Activated CD4-positive, alpha-beta T cell treated with anti-CD3 and anti-CD28 coated beads, Interleukin-2, amount 50 U/mL, for 1 hour (primary cell): ENCODE measurements at places on chromosomes 16 and 17.

- no peak for DNase-seq
Measured at GRCh38 chr16:72908362-72909167, 139.4 kb downstream of the ZFHX3 start.

DNA sequence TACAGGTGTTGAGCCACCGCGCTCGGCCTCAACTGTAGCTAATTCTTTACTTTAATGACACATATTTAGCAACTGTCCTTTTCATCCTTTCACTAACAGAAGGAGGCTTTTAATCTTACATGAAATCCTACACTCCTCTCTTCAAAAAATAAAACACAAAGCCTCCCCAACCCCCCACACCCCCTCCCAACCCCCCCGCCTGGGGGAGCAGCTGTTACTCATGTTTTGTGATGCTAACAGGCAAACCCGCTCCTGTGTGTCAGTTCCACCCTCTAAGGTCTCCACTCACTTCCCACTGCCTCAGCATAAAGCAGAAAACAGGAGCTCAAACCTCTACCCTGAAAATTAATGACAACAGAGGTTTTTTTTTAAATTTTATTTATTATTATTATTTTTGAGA lies 55.4 kb upstream of the SLC25A19 start:
- peak; percentile 37 for DNase-seq

DNA sequence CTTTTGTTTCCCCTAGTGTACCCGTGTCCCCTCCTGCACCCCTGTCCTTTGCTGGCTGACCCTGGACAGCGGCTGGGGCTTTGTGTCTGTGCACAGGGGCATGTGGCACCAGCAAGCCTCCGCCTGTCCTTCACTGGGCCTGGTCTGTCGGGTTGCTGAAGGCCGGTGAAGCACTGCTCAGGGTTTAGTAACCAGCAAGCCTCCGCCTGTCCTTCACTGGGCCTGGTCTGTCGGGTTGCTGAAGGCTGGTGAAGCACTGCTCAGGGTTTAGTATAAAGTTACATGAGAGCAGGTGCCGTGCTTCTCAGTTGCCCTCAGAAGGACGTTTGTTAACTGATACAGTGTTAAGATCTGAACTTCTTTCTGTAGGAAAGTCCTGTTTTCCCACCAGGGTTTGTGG lies 33.8 kb downstream of the DEF8 start:
- DNase-seq: no peak

DNA sequence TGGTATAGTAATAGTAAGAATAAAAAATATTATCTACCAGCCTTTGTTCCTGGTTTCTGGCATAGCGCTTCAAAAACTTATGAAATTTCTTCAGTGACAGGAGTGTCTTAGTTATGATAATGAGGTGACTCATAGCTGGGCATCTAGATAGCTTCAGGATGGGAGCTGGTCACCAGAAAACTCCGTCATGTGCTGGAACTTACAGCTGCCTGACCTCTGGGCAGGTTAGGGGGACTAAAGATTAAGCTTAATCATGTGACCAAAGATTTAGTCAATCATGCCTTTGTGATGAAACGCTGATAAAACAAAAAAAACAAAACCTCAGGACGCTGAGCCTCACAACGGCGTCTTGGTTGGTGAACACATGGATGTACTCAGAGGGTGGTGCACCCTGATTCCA lies 154.2 kb downstream of the MYO1D start:
- DNase-seq: no peak

- no peak for DNase-seq
Measured at GRCh38 chr17:78358538-78359320, 1.1 kb downstream of the SOCS3 start.

DNA sequence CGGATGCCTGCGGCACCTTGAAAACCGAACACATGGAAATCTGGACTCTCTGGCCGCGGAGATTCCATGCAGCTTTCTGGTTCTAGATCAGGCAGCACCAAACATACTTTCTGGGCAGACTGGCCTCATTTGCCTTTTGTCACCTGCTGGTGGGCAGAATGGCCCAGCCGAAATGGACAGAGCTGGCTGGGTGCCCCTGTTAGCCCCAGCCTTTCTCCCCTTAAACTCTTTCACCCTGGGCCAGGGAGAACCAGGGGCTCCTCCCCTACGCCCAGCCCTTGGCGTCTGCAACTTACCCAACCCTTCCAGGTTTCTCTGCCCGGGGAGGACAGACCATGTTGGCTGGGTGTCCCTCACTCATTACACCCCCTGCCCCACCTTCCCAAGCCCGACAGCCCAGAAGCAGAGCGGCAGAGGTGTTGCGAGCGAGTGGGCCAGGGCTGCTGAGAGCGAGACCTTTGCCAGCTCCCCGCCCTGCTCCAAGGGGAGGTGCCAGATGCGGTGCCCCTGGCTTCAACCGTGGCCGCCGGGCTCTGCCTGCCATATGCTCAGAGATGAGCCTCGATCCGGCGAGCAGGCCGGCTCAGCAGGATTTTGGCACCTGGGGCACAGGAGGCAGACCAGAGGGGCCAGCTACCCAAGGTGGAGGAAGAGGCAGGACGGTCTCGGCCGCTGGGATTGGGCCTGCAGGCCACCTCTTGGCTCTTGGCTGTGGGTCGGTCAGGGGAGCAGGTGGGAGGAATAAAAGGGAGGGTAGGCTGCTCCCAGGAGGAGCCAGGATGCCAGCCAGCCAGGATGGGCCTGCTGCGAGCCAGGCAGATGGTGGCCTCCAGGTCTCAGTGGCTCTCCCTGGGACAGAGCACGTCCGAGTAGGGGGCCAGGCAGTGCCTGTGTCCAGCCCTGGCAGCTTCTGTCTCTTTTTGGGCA lies 191.3 kb downstream of the NTN1 start:
- no peak for DNase-seq

- DNase-seq: no peak
Measured at GRCh38 chr16:78249056-78249455, 149.6 kb downstream of the WWOX start.

DNA sequence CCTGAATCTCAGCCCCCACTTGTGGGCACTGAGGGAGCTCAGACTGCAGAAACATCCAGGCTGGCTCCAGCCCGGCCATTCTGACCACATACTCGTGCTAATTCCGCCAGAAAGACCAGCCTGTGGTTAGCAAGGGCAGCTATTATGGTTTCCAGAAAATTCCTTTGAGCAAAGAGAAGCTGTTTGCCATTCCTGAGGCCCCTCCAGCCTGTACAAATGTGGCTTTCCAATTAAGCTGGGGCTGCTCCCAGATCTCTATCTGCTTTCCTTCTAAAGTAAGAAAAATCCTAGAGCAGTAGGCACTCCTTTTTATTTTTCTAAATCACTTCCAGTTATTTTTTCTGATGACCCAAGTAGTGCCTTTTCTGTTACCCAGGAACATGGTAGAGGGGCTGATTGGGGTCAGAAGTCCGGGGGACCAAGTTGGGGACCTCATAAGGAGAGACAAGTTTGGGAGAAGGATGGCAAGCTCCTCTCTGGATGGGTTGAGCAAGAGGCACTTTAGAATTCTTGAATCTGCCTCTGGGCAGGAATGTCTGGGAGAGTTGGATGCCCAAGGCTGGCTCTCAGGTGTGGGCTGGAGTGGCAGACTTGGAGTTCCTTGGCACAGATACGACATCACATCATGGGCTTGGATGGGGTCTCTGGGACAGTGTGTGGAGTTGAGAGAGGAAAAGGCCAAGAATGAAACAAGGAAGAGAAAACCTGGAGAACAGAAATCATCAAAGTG lies 83.3 kb upstream of the TNRC6C start:
- DNase-seq: no peak

- no peak for DNase-seq
Measured at GRCh38 chr16:68360956-68361355, 50.1 kb downstream of the PRMT7 start.

DNA sequence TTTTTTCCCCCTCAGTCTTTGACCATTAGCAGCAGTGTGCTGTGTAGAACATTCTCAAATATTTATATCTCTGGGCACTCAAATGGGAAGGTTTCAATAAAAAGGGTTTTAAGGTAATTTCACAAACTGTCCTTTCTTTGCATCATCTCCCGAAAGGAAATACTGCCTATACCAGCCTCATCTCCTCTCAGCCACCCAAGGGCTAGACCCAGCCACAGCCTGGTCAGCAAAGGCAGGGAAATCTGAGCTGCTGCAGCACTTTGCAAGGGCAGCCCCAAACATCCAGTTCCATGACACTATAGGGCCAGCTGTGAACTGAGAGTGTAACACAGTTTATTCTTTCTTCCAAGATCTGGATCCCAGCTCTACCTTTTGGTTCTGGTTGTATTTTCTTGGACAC lies 28.9 kb downstream of the TMEM11 start:
- no peak for DNase-seq

GRCh38 chr17:73850426-73850825 lies 206.2 kb upstream of the SDK2 start:
- no peak for DNase-seq

DNA sequence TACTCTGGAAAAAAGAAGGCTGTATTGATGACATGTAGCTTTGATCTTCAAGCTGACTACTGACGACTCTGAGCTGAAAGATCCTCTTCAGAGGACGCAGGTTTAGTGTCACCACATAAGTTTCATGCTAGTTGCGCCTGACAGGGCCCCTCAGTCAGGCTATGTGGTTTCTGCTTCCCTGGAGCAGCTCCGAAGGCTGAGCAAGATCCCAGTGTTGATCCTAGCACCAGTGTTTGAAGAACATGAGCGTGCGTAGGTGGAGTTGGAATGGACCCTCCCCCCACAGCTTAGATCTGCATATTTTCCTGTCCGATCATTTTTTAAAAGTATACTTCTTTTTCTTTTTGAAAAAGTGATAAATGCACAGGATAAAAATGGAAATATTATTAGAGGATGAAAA lies 17.3 kb downstream of the BANP start:
- DNase-seq: no peak
